ENCODE measurements at places on chromosomes 5 and 9.

GRCh38 chr5:68077349-68077894, 138.1 kb upstream of the PIK3R1 start:
- no peak for DNase-seq

GRCh38 chr5:63125862-63126261, 547.2 kb downstream of the LRRC70 start:
- DNase-seq = peak; percentile 59

DNA sequence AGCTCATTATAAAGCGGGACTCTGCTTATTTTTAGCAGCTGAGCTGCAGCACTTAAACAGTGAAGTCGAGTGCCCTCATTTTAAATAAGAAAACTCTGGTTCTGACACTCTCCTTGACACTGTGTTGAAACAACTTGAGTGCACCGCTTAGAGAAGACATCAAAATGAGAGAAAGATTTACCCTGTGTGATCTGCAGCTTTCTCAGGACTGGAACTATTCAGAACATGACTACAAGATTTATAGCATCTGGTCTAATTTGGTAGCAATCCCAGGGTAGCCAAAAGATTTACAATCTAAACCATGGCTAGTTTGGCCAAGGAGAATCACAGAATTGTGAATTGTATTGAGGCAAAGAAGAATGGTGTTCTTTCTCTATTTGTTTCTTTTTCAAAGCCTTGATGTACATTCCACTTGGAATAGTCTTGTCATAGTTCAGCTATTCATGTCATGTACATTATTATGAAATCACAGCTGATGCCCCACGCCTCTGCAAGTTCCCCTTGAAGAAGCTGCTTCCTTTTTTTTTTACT, 38.7 kb downstream of the PLEKHG4B start:
- peak; percentile 73 for DNase-seq

GRCh38 chr9:137872296-137872695, 5.3 kb upstream of the CACNA1B start:
- no peak for DNase-seq

- no peak for DNase-seq
These were observed 577.4 kb downstream of the ISL1 start for GRCh38 chr5:51960617-51961121.

DNA sequence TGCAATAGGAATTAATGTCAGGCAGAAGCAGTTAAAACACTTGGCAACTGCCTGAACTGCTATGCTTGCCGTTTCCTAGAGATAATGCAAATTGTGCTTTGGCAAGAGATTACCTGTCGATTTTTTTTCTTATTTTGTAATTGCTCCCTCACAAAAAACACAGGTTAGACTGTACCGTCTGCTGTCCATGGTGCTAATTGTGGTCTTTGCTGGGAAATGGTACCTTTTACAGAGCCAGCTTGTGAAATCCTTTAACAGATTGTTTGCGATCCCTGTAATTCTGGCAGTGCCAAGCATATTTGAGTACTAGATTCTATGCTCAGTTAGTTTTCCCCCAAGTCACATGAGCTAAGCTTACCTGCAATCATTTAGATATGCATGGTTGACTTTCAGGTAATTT, 2125.8 kb upstream of the WWC1 start:
- no peak for DNase-seq

DNA sequence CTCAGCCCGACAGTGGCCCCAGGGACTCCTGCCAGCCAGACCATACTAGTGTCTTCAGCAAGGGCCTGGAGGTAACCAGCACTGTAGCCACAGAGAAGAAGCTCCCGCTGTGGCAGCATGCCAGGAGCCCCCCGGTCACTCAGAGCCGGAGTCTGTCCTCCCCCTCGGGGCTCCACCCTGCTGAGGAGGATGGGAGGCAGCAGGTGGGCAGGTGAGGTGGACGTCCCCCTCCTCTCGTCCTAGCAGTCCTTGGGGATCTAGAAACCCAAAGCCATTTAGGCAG, 28.0 kb upstream of the LRRC14B start:
- DNase-seq = no peak

DNA sequence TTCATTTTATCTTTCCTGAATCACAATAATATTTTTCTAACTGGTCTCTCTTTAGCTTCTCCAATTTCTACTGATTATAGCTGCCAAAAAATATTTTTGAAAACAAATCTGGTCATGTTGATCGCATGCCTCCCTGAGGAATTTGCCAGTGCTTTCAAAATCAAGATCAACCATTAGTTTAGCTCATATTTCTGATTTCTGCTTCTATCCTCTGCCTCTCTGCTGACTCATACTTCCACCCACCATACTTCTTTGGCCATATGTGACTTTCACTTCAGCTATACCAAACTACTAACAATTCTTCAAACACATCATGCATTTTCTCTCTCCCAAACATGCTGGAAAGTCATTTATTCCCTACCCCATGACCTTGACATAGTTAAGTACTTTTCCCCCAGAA, 636.5 kb downstream of the TLE1 start:
- DNase-seq = peak; percentile 44

DNA sequence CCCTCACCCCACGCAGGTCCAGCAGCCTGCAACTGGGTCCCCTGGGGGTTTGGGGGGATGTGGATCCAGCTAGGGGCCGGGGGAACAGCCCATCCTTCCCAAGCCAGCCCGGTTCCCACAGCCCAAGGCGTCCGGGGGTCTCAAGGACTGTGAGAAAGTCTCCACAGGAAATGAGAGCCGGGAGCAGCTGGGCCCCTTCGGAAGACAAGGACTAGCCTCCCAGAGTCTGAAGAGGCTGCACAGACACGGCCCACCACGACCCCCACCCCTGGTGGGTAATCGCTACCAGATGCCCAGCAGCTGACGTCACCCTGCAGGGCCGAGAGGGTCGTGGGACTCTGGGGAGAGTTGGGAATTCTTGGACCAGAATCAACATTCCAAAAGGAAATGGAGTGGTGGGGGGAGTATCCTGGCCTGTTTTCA, 10.5 kb downstream of the SH2D3C start:
- DNase-seq = peak; percentile 83

- no peak for DNase-seq
These were observed 177.8 kb downstream of the SNX18 start for GRCh38 chr5:54695198-54695966.

DNA sequence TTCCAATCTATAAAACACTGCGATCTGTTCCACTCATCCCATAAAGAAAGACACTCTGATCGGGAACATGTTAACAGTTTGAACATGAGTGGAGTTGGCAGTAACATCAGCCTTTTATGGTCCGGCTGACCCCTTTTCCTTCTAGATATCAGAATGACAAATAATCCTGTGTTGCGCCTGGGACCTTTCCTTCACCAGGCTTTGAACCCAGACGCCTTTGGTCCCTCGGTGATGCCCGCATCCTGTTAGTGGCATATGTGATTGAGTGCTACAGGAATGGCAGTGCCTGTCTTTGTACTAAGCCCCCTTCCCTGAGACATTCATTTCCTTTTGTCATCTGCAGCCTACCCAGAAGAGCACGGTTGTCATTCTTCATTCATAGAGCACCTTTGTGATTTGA, 209.0 kb downstream of the PCSK5 start:
- no peak for DNase-seq

DNA sequence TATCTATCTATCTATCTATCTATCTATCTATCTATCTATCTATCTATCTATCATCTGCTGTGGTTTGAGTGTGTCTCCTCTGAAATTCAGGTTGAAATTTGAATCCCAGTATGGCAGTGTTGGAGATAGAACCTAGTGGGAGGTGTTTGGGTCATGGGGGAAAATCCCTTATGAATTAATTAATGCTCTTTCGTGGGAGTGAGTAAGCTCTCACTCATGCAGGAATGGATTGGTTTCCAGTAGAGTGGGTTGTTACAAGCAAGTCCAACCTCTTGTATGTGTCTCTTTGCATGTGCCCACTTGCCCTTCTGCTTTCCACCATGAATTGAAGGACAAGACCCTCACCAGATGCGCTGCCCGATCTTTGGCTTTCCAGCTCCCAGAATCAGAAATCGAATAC, 113.0 kb downstream of the ANXA1 start:
- DNase-seq = no peak

GRCh38 chr5:109756543-109757185, 66.9 kb downstream of the MAN2A1 start:
- no peak for DNase-seq

- no peak for DNase-seq
These were observed 215.8 kb downstream of the ADAMTS12 start for GRCh38 chr5:33675958-33676464.

DNA sequence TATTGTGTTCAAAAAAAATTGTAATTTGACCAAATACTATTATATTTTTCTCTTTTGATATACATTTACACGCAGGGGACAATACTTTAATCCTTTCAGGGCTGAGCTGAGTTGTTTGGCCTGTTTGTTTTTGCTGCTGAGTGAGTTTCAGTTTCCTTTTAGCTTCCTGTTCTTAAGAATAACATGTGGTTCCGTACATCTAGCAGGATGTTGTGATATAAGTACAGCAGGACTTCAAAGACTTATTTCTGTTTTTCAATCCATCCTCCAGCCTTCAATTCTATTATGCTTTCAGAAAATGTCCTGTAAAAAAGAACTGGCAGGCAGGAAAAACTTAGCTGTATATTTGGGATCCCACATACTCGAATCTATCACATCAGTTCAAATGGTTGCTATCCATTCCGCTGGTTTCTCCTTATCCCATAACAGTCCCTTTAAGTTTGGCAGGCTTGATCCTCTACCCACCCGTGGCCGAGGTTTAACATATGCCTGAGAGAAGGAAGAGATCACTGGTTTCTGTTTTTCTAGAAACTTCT, 1037.3 kb upstream of the ACO1 start:
- DNase-seq = peak; percentile 26

DNA sequence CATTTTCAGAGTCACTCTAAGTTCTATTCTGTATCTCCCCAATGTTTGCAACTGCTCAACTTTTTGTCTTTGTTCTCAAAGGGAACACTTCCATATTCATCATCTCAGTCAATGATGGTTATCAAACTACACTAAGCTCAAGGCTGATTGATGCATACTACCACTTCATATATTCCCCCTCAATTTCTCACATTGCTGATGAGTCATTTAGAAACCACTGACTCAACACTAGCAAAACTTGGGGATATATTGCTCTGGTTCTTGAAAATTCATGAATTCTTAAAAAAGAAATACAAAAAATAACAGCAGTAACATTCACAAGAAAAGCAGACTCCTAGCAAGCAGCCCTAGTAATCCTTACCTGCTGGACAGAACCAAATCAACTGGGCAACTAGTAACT, 52.2 kb downstream of the ABHD17B start:
- DNase-seq = peak; percentile 19

Data from fibroblast of skin of scalp (primary cell).